ENCODE measurements at places on chromosomes 16 and 17.

DNA sequence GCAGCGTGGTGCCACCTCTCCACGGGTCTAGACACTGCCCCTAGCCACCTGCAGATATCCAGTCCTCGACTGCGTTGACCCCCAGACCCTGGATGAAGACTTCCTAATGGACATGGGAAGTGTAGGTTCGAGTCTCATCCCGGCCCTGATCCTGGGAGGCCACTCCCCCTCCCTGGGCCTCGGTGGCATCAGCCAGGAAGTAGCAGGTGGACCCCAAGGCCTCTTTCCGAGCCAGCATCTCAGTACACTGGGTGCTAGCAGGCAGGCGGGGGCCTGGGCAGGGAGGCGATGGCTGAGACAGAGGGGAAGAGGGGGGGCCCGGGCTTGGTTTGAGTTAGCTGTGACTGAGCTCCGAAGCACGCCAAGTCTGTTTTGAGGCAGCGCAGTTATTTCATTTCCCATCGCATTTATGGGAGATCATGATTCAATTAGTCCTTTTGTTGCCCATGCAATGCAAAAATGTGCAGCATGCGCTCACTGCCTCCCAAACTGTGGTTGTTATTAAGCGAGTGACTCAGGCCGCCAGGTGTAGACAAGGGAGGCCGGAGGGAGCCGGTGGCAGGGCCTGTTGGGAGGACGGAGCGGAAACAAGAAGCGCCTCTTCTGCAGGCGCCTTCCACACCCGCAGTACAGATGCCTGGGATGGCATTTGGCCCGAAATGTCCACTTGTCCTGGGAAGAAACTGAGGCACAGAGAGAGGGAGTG lies 25.3 kb upstream of the ZNF469 start:
- DNase-seq: no peak

GRCh38 chr17:47180337-47180736 lies 8.8 kb downstream of the CDC27 start:
- DNase-seq: no peak

DNA sequence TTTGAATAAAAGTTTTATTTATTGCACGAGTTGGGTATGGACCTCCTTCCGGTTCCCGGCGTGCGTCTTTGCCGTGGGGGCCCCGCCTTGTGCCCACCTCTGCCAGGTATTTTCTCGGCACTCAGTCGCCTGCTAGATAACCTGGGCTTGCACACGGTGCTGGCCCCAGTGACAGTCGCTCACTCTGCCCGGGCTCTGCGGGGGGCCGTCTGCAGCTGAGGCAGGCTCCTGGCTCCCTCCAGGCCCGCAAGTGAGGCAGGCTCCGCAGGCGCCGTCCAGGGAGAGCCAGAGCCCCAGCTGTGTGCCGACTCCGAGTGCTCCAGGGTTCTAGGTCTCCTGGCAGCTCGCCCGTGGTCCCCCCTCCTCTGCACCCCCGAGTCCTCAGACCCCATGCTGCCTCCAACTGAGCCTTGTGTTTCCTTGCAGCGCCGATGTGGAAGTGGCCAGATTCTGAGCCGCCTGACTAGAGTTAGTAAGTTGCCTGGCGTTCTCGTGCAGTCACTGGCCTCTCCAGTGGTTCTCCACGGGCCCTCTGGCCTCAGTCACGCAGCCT lies 54.7 kb upstream of the PVALEF start:
- no peak for DNase-seq

DNA sequence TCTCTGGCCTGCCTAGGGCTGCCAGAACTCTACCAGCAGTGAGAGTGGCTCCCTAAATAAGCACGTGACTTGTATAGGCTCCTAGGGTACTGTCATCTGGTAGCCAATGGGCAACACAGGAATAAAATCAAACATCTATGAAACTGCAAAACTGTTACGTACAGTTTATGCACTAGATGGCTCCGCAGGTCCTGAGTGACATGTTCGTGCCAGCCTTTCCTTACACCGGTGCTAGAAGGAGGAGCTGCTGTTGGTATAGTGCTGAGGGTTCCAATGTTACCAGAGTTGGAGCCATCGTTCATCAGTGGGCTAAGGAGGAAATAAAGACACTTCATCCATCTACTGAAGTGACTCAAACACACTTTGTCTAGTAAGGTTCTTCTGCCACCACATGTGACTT lies 63.2 kb upstream of the TRAP1 start:
- DNase-seq: no peak

DNA sequence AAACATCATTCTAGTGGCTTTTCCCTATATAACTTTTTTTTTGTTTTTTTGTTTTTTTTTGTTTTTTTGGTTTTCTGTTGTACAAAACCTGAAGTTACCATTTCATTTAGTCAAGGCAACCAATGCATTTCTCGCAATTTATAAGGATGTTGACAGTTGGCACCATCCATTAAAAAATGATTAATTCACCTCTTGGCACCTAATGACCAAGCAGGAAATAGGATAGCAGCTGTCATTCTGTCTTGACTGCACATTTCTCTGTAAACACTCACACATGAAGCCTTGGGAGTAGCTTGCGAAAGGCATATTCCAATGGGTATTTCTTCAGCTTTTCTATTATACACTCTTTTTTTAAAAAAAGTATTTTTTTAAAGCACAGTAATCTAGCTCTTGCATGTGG lies 77.5 kb downstream of the SYCE1L start:
- no peak for DNase-seq

GRCh38 chr17:79938336-79939093 lies 97.2 kb downstream of the TBC1D16 start:
- no peak for DNase-seq

DNA sequence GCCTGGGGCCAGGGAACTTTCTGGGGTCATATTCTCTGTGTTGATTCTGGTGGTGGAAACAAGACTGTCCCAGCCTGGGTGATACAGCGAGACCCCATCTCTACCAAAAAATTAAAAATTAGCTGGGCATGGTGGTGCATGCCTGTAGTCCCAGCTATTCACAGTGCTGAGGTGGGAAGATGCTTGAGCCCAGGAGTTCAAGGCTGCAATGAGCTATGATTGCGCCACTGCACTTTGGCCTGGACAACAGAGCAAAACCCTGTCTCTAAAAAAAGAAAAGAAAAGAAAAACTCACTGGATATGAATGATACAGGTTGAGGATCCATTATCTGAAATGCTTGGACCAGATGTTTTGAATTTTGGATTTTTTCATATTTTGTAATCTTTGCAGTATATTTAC lies 13.6 kb downstream of the SCGB1C2 start:
- DNase-seq: no peak

DNA sequence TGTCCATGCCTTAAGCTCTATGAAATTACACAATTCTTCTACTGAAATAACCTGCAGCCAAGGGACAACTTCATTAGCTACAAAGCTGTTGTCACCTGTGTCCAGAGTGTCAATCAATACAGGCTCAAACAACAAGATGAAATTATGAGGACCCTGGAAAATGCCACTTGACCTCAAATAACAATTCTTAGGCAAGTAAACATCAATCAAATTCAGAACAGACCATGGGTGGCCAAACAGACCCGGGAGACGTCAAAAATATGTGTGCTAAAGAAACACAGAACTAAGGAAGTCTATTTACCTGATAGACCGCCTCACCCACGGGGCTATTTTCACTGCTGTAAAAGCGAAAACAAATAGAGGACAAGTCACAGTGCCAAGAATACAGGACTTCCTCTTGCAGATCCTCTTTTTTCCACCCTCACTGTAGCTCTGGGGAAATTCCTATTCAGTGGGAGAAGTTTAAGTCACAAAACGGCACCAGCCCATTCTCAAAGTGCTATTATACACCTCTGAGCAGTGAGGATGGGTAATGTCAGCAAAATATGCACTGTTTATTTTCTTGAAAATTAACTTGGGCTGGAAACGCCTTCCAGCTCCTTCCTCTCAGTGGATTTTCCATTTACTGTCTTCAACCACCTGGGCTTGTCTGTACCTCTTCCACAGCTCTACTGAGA lies 2.7 kb downstream of the LITAF start:
- no peak for DNase-seq

DNA sequence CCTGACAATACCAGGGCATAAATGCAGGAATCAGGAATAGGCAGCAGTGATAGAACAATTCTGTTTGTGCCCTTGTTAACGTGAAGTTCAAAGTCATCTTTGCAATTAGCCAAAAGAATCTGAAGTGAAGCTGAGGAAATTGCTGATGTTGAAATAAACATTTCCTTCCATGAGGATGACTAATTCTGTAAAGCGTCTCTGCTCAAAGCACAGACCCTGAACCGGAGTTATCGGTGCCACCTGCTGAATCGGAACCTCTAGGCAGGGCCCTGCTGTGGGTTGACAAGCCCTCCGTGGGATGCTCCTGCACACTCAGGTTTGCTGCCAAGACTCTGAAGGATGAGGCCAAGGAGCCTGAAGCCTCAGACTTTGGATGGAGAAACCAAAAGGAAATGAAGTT lies 37.0 kb upstream of the CDH1 start:
- DNase-seq: no peak

DNA sequence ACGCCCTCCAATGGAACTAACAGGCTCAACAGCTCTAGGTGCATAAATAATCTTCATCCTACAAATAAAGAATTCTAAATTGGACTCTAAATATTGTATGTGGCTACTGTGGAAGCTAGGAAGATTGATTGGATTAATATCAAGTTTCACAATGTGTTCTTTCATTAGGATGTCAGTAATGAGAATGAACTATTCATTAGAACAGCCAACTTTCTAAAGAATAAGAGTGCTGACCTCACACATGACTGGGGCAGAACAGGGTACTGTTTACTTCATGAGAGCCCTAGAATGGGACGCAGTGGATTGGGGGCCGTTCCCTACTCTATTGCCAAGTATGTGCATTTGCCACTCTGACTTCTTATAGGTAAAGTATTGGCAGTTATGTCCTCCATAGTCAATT lies 528.2 kb upstream of the RBFOX1 start:
- no peak for DNase-seq

DNA sequence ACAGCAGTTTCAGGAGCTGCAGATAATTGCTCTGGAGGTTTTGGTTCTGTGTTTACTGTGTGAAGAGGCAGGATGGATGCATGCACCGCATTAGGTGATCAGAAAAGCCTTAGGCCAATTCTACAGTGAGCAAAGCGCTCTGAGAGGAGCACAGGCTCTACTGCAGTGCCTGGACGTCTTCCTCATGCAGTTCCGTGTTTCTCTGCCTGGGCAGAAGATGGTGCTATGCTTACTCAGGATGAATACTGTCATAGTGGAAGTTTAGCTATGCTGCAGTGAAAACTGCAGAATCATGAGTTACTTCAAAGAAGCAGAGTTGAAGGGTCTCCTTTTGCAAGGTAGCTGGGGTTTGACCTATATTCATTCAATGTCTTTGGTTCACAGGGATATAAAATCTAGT lies 1012.4 kb downstream of the KCNJ18 start:
- DNase-seq: no peak

GRCh38 chr16:88804173-88804551 lies 573 bp downstream of the CDT1 start:
- DNase-seq: no peak

- DNase-seq: no peak
These were observed 13.1 kb downstream of the POLR2A start for GRCh38 chr17:7497228-7497627.

GRCh38 chr16:8642146-8642545 lies 20.6 kb downstream of the METTL22 start:
- no peak for DNase-seq

DNA sequence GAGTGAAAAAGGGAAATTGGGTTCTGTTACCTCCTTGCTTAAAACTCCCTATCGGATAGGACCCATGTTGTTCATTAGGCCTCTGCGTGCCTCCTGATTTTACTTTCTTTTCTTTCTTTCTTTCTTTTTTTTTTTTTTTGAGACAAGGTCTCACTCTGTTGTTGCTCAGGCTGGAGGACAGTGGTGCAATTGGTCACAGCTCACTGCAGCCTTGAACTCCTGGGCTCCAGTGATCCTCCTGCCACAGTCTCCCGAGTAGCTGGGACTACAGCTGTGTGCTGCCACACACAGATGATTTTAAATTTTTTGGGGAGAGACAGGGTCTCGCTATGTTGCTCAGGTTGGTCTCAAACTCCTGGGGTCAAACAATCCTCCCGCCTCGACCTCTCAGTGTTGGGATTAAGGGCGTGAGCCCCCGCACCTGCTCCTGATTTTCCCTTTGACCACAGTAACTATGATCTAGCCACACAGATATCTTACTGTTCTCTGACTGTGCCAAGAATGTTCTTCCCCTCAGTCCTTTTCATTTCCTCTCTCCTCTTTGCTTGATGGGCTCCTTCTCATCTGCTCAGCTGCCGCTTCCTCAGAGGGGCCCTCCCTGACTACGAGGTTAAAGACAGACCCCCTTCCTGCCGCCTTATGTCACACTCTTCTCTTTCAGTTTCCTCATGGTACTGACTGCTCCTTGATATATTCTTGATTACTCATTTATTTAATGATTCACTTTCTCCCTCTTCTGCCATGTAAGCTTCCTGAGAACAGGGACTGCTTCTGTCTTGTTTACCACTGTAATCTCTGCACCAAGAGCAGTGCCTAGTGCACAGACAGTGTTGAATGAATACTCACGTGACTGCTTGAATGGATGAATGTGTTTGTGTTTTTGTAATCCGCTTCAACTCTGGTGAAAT lies 44.3 kb downstream of the LCMT1 start:
- DNase-seq: no peak

DNA sequence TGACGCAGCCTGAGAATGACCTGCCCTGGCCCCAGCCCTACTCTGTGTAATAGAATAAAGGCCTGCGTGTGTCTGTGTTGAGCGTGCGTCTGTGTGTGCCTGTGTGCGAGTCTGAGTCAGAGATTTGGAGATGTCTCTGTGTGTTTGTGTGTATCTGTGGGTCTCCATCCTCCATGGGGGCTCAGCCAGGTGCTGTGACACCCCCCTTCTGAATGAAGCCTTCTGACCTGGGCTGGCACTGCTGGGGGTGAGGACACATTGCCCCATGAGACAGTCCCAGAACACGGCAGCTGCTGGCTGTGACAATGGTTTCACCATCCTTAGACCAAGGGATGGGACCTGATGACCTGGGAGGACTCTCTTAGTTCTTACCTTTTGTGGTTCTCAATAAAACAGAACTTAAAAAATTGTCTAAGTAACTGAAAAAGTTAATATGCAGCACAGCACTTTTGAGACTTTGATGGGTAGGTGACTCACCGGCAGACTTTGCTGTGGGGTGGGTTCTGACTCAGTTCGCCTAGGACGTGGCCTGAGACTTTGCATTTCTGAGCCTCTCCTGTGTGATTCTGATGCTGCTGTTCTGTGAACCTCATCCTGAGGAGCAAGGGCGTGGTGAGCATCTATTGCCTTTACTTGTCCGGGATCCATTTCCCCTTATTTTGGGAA lies 5.7 kb downstream of the LAT start:
- DNase-seq: no peak

DNA sequence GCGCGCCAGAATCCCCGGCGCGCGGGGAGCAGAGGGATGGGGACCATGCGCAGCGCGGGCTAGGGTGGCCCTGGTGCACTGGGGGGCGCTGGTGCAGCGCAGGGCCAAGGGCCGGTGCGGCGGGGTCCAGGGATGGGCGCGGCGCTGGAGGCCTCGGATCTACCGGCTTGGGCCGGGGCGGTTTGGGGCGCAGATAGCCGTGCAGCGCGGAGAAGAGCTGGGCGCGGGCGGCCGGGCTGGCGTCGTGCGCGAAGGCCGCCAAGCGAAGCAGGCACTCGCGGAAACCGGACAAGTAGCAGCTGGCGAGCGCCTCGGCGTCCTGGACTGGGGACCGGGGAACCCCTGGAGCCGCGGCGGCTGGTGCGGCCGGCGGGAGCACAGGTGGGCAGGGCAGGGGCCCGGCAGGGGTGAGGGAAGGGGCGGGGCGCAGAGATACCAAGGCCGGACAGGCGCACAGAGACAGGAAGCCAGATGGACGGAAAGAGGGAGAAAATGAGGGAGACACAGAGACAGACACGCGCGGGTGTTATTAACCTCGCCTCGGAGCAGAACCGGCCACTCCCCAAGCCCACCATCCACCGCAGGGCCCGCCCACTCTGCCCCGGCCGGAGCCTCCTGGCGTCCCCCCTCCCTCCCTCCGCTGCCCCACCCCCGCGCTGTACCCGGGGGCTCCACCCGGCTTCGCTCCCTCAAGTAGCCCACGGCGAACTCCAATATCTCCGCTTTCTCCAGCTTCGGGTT lies 2.1 kb downstream of the HES7 start:
- no peak for DNase-seq

All from NCI-H1048 (cell line).